ENCODE measurements at places on chromosomes 7 and 10. TPM values are rescaled to one million over a fixed set of nuclear protein-coding genes. Genes with fewer than 3 reads are reported as not detected.

The UTF1 gene
- not detected for total RNA-seq

GRCh38 chr10:18195060-18195799 lies 55.0 kb downstream of the CACNB2 start:
- no peak for DNase-seq

GRCh38 chr10:68826764-68827591 lies at the start of gene STOX1:
Gene STOX1 (plus strand): TSS chr10:68827531. CDS start chr10:68827624, 93 bp downstream.
- peak; percentile 84 for DNase-seq

GRCh38 chr7:110835218-110835617 lies 255.7 kb upstream of the LRRN3 start:
- DNase-seq, result no peak

- no peak for DNase-seq
These were observed 189.8 kb upstream of the SEMA3A start for GRCh38 chr7:84384417-84384816.

DNA sequence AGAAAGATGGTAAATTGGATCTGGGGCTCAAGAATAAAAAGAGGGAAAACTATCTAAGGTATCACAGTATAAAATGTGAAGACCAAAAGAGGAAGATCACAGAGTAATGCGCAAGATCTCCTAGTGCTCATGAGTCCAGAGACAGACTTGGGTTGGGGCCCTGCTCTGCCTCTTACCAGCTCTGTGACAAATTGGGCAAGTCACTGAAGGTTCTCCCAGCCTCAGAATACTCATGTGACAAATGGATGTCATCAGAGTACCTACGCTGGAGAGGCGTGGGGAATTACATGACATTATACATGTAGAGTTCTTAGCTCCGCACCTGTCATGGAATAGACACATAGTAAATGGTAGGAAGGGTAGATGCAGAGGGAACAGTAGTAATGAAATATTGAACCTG lies 124.4 kb downstream of the DOCK4 start:
- DNase-seq, result no peak

DNA sequence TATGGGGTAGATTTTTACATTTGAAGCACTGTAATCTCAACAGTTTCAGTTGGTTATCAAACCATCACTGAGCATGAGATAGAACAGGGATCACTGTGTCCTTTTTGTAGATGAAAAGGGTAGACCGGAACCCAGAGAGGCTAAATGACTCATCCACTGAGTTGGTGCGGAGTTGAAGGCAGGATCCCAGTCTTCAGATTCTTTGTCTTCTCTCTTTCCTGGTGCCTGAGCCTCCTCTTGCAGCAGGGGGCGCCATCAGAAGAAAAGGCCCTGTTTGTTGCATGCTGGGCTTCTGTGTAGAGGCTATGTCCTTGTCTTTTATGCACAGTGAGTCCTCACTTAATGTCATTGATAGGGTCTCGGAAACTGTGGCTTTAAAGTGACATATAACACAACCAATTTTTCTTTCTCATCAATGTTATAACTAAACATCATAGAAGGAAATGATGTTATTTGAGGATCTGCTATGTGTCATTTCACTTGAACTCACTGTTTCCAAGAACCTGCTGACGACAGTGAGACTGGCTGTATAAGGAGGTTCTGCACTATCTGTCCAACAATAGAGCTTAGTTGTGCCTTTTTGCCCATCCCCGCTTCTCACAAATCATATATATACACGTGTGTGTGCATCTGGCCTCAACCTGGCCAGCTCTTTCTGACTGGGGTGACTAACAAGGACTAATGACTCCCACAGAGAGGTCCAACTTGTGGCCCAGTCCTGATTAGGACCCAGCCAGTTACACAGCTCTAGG lies 14.3 kb downstream of the ZNF282 start:
- DNase-seq, result no peak

The DNAJC1 gene
- 22.6 TPM for total RNA-seq

DNA sequence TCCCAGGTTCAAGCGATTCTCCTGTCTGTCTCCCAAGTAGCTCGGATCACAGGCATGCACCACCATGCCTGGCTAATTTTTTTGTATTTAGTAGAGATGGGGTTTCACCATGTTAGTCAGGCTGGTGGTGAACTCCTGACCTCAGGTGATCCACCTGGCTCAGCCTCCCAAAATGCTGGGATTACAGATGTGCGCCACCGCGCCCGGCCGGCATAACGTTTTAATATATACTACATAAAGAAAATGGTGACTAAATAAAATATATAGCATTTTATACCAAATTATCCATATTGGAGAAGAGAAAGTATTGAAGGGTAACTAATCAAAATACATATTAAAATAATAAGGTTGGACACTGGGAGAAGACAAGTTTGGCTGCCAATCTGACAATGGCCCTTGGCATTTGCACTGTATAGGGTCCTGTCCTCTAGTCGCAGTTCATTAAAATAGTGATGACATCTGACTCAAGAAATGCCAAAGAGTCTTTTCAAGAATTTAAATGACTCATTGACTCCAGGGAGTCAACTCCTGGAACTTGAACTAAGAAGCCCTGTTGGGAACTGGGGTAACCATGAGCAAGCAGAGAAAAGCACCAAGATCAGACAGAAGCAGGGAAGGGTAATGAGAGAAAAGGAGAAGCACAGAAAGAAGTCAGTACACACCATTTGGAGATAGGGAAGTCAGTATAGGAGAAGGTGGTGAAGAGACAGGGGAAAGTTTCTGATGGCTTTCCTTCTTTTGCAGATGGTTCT lies 91.1 kb downstream of the CH25H start:
- DNase-seq, result no peak

DNA sequence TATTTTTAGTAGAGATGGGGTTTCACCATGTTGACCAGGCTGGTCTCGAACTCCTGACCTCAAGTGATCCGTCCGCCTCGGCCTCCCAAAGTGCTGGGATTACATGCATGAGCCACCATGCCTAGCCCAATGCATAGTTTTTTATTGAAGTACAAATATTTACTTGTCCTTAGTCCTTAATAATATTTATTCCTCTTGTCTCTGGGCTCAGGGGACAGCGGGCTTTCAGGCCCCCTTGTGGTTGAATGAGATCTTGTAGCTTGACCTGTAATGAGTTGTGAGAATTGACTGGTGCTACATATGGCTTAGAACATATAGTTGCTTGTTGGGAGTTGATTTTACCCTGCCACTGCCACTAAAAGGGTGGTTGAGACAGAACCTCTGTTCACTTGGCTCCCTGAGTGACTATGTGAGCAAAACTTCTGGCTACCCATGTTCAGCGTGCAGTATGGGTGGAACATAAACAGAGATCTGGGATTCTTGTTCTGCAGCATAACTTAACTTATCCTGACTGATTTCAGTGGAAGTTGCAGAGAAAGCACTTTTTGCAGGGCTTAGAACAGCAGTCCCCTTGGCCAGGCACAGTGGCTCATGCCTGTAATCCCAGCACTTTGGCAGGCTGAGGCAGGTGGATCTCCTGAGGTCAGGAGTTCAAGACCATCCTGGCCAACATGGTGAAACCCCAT lies 14.9 kb downstream of the CCL26 start:
- DNase-seq, result no peak

DNA sequence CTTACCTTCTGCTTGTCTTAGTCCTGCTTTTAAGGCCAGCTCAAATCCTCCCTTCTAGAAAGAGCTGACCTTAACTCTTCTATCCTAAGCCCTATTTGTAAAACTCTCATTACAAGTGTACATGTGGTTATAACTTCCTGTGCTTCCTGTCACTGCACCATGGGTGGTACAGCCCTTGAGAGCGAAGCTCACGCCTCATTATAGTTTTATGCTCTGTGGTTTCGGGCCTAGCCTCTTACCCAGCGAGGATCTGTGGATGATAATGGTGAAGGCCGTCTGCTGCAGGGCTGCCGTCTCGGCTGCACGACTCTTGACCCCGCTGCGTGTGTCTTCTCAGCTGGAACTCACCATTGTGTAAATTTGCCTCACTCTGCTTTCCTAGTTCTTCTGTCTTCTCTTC lies 74.6 kb downstream of the CUL1 start:
- DNase-seq, result no peak

GRCh38 chr10:130456616-130457015 lies 320.4 kb downstream of the GLRX3 start:
- no peak for DNase-seq

GRCh38 chr7:105841866-105842265 lies 34.5 kb downstream of the ATXN7L1 start:
- no peak for DNase-seq

DNA sequence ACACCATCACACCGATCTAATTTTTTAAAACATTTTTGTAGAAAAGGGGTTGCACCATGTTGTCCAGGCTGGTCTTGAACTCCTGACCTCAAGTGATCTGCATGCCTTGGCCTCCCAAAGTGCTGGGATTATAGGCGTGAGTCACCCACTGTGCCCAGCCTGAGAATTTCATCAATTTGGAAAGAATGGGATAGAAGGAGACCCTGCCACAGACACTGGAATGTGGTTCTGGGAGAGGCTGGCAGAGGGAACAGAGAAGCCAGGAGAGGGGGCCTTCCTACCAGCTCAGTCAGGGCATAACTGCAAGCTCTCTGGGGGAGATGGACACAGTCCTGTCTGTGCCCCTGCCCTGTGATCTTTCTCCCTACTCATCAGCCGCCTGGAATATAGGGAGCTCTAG lies 42.1 kb upstream of the MKRN1 start:
- no peak for DNase-seq

- peak; percentile 70 for DNase-seq
These were observed 12.6 kb downstream of the TBATA start for GRCh38 chr10:70772627-70773026.

The C10orf143 gene
- 4.5 TPM for total RNA-seq

DNA sequence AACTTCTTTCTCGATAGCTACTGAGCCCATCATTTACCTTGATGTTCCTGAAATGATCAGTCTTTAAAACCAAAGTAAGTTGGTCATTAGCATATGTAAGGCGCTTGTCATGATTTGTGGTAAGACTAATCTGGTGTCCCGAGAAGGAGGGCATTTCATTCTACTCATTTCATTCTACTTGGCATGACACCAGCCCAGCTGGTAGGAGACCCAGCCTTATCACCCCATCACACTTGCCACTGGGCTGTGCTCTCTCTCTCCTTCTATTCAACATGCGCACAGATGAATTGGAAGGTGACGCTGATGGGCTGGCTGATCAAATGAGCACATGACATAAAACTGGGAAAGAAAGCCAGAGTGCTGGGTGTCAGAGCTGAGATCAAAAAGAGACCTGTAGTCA lies 65.7 kb downstream of the CRTAC1 start:
- DNase-seq, result no peak

- no peak for DNase-seq
These were observed 77.3 kb downstream of the LRRN3 start for GRCh38 chr7:111168182-111168581.

DNA sequence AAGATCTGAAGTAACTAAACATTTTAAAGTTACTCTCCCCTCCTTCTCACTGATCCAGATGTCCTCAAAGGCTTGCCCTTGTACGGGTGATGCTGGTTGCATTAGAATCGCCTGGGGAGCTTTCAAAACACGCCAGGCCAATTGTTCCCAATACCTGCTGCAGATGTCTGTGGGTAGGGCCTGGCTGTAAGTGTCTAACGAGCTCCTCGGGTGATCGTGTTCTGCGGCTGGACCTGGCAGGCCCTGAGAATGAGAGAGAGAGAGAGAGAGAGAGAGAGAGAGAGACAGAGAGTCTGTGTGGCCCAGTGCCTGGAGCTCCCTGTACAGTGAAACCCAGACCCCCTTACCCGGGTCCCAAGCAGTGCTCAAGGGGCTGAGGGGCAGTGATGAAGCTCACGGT lies 8.4 kb downstream of the COL13A1 start:
- DNase-seq, result no peak
